ENCODE measurements at places on chromosomes 7 and 10. TPM values are rescaled to one million over a fixed set of nuclear protein-coding genes. Genes with fewer than 3 reads are reported as not detected.

DNA sequence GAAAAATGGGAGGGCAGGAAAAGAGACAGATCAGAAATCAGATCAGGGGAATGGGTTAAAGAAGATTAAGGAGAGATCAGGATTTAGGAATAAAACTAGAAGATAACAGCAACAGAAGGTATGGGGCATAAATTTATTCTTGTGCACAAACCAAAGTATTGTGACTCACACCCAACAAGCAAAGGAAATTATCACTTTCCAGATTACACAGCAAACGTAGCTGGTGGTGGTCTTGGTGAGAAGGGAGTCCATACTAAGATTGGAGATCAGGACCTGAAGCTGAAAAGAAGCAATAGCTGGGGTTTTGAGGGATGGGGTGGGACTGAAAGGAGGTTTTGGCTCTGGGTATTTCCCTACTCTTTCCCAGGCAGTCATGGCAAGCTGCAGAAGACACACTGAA is 3.5 kb upstream of the MYOZ1 start:
- DNase-seq = no peak

- no peak for DNase-seq
Observed at GRCh38 chr10:127939786-127940330, 33.0 kb downstream of the PTPRE start.

DNA sequence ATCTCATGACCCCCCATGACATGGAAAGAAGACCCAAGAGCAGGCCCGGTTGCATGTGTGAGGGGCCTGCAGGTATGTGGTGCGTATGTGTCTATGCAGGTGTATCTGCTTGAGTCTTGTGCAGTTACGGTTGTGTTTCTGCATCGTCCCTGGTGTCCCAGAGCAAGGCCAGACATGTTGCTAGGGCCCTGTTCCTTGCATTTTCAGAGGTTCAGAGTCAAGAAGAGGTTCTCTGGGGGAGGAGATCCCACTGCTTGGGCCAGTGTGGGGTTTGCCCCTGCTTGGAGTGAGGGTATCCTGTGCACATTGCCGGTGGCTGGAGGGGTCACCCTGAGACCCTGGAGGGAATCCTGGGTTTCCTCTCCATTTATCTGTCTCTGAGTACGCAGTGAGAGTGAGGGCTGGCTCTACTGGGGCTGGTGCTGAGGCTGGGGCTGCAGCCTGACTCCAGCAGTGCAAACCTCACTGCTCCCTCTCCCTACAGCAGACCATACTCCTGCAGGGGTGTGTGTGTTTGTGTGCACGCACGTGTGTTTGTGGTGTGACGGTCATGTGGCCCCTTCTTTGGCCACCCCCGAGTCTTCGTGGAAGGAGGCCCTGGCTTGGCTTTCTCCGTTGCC is 4.1 kb downstream of the TRIM8 start:
- no peak for DNase-seq

DNA sequence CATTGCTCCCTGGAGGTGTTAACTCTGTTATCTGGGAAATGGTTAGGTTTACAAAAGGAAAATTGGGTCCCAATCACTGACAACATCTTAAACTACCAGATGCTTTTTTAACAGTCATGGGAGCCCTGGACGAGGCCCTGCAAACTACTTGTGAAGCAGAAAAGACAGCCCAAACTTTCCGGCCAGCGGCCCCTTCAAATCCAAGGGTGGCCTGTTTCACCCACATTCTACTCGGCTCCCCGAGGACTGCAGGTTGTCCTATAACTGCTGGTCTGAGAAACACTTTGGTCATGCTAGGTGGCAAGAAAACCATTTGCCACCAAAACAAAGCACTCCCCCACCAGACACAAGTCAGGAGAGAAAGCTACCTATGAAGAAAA is 2.6 kb downstream of the TUBGCP2 start:
- no peak for DNase-seq

LRIT1 gene
- total RNA-seq = not detected

CRCP gene
- total RNA-seq = 52.4 TPM

- peak; percentile 26 for DNase-seq
Observed at GRCh38 chr7:44769376-44769775, 20.7 kb downstream of the ZMIZ2 start.

GRCh38 chr10:85946713-85947326 is 419.8 kb downstream of the GRID1 start:
- no peak for DNase-seq

- DNase-seq = no peak
Observed at GRCh38 chr10:78620985-78621799, 447.6 kb upstream of the ZMIZ1 start.
